Motor neuron (in vitro differentiated cells): ENCODE measurements at places on chromosomes 4 and X. TPM values are rescaled to one million over a fixed set of nuclear protein-coding genes. Genes with fewer than 3 reads are reported as not detected.

KLB gene
- 1.2 and 1.4 TPM in 2 replicates for total RNA-seq

HUWE1 gene
- 102 and 114 TPM in 2 replicates for total RNA-seq

ITGB1BP2 gene
- total RNA-seq = 2.7 and 4.2 TPM in 2 replicates

HTN1 gene
- 0.31 TPM in 1 of 2 replicates, not detected in the other for total RNA-seq

ITM2A gene
- total RNA-seq = 2.0 and 2.4 TPM in 2 replicates

MAPK10 gene
- total RNA-seq = 104 and 125 TPM in 2 replicates

LANCL3 gene
- total RNA-seq = 1.9 and 2.4 TPM in 2 replicates

SLC34A2 gene
- 0.15 and 0.17 TPM in 2 replicates for total RNA-seq

IL3RA gene
- total RNA-seq = 0.27 and 0.50 TPM in 2 replicates

TMEM150C gene
- 14.1 and 15.2 TPM in 2 replicates for total RNA-seq
